Renal pelvis (tissue), 12 donors: ENCODE measurements at places on chromosomes 3 and 15. TPM values are rescaled to one million over a fixed set of nuclear protein-coding genes. Genes with fewer than 3 reads are reported as not detected.

GRCh38 chr3:34157491-34157890, 359.1 kb downstream of the PDCD6IP start:
- DNase-seq: no peak

DNA sequence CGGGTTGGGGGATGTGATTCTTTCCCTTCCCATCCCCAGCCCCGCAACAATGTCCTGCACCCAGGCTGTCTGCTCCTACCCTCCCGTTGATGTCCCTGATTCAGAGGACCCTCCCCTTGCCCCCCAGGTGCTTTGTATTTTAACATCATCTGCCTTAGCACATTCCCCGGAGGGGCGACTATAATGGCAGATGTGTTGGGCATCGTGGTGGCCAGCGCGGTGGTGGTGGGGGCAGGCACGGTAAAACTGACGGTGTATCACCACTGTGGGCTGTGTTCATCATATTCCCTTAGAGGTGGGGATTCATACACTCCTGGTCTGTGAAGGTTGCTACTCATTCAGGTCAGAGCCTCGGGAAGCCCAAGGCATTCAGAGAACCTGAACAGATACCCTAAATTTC, 173.0 kb downstream of the ADAMTS17 start:
- no peak for DNase-seq

GRCh38 chr3:112136959-112137693, 4.1 kb upstream of the GCSAM start:
- DNase-seq: peak; percentile 71

GRCh38 chr3:197302696-197303341, 4.4 kb upstream of the DLG1 start:
- DNase-seq: no peak

The KIF15 gene
- polyA plus RNA-seq: 25.0 TPM
